Dermis microvascular lymphatic vessel endothelial cell (primary cell): ENCODE measurements at places on chromosomes 4 and X. TPM values are rescaled to one million over a fixed set of nuclear protein-coding genes. Genes with fewer than 3 reads are reported as not detected.

GRCh38 chrX:136747003-136747986 lies 33.4 kb downstream of the ARHGEF6 start:
- no peak for DNase-seq

KCNE5 gene
- 0.13 TPM in 1 of 2 replicates, not detected in the other for total RNA-seq

STPG2 gene
- total RNA-seq: 0.13 TPM in 1 of 2 replicates, not detected in the other

DNA sequence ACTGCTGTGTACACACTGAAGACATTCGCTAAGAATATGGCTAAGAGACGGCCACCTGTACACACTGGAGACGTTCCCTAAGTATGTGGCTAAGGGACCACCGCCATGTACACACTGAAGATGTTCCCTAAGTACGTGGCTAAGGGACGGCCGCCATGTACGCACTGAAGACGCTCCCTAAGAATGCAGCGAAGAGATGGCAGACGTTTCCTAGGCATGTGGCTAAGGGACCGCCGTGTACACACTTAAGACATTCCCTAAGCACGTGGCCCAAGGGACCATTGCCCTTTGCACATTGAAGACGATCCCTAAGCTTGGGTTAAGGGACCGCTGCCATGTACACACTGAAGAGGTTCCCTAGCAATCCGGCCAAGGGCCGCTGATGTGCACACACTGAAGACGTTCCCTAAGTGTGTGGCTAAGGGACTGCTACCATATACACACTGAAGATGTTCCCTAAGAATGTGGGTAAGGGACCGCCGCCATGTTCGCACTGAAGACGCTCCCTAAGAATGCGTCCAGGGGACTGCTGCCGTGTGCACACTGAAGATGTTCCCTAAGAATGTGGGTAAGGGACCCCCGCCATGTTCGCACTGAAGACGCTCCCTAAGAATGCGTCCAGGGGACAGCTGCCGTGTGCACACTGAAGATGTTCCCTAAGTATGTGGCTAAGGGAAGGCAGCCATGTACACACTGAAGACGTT lies 36.7 kb downstream of the DHRSX start:
- no peak for DNase-seq

DNA sequence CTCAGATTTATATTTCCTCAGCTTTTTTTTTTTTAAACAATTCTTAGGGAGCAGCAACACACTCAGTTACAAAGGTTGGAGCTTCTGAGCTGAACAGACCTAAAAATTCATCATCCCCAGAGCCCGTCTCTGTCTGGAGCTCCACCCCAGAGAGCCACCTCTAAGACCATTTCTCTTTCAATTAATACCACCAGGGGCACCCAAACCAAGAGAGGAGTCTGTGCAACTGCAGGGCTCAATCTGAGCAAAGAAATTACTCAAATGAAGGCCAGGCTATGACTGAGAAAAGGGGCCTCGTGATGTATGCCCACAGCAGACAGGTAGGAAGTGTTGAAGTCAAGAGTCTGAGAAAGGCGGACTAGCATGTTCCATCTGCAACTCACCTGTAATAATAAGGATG lies 95.5 kb downstream of the C4orf51 start:
- DNase-seq: no peak
